ENCODE measurements at places on chromosomes 16 and 17.

- no peak for DNase-seq
These were observed 17.1 kb upstream of the CRK start for GRCh38 chr17:1473170-1473569.

DNA sequence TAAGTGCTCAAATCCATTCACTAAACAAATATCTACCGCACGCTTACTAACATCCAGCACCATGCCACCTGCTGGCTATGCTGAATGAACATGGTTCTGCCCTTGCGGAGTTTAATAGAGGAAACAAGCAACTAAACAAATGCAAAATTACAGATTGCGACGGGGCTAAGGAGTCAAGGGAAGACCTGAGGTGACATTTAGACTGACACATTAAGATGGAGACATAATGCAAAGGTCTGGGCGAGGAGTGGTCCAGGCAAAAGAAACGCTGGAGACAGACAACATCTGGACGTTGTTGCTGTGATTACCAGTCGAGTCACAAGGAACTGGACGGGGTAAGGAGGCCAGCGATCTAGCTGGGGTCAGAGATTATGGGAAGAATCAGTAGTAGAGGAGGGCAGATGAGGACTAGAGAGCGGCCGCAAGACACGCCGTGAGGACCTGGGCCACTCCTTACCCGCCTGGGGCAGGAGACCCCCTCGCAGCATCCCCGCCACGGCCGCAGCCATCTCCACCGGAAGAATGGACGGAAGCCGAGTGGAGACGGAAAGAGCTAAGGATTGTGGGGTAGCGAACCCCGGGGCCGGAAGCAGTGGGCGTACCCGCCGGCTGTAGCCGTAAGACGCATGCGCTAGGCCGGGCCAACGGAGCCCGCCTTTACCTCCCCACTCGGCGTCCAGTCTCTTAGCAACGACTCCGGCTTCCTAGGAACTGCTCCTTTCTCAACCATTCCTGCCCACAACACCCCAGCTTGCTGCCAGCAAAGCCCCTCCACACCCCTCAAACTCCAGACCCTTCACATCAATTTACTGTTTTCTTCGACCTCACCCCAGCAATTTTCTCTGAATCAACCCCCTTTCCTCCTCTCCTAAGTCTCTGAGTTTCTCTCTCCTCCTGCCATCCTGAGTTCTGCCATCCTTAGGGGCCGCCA, at the start of the genes LRRC46 and MRPL10:
Gene LRRC46 (plus strand): TSS at position 668 of the 931 bp plus-strand sequence. CDS start 320 bp downstream, outside the sequence.
Gene MRPL10 (minus strand): TSS at position 539 of the 931 bp plus-strand sequence. CDS start 30 bp downstream, at position 509.
- DNase-seq = peak; percentile 96

DNA sequence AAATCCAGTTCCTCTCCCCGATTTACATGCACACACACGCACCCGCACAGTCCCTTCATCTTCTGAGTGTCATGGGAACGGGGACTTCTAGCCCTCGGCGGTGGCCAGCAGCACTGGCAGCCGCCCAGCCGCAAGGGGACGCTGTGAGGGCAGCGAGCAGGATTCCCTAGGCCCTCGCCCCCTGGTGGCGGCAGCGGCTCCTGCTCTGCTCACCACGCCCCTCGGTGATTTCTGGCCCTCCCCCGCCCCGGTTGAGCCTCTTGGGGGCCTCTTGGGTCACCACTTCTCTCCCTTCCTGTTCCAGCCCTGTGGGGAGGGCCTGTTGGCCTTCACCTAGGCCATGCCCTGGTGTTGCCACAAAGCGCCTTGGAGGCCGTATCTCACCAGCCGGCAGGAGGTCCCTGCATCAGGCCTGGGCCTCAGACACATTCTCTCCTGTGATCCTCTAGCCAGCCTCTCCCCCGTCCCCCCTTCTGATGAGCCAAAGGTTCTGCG, 75.2 kb upstream of the KSR1 start:
- DNase-seq = peak; percentile 61

DNA sequence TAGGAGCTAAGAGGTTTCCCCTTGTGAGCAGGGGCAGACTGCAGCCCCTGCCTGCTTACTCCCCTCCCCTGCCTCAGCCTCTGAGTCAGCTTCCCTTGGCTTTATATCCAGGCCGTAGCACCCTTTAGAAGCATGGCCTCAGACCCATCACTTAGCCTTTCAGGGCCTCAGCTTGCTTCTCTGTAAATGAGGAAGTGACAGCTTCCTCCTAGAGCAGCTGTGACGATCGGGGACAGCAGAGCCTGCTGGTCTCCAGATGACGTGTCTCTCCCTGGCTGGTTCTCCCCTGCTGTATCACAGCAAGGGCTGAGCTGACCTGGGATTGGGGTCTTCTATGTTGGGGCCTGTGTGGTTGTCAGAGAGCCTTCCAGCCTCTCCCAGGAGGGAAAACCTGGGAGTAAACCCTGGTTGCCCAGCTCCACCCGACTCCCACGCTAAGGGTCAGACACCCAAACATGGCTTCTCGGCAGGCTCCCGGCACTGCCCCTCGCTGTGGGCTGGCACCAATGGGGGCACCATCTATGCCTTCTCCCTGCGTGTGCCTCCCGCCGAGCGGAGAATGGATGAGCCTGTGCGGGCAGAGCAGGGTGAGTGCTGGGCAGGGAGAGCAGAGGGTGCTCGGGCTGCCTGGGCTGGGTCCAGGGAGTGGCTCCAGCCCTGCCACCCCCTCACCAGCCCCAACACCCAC, 16.3 kb upstream of the MYO15B start:
- no peak for DNase-seq

GRCh38 chr17:59165933-59166342, 10.4 kb downstream of the PRR11 start:
- no peak for DNase-seq

DNA sequence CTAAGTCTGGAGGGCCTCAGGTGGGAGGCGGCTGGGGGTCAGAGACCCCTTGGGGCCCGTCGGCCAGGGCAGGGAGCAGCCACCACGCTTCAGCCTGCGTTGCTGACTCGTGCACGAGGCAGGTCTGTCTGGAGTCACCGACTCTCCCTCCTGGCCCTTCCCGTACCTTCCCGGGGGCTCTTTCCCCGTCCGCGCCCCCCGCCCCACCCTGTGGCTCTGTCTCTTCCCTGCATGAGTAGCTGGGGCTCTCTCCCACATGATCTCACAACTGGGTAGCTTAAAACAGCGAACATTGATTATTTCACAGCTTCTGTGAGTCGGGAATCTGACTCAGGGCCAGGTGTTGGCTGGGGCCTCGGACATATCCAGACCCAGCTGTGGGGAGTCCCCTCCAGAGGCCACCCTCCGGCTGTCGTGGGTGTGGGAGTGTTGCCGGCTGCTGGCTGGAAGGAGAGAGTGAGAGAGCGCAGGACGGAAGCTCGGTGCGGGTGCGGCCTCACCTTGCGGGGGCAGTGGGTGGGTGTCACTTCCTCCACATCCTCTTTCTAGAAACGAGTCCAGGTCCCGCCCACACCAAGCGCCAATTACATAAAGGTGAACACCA, 17.3 kb downstream of the BAHCC1 start:
- DNase-seq = peak; percentile 81

DNA sequence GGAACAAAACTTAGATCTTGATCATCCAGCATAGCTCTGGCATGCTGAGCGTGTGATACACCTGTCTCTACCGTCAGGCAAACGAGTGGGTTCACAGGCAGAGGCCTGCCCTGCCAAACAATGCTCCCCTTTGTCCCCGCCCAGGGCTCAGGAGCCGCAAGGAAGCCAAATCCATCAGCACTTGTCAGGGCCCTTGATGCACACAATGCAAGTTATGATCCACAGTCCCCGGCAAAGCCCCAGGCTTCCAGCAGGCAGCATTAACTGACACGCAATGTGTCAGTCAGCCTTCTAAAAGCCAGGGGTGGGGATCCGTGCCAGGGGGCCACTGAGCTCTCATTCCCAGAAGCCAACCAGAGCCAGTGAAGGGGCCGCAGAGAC, 460.9 kb downstream of the SLC39A11 start:
- no peak for DNase-seq

DNA sequence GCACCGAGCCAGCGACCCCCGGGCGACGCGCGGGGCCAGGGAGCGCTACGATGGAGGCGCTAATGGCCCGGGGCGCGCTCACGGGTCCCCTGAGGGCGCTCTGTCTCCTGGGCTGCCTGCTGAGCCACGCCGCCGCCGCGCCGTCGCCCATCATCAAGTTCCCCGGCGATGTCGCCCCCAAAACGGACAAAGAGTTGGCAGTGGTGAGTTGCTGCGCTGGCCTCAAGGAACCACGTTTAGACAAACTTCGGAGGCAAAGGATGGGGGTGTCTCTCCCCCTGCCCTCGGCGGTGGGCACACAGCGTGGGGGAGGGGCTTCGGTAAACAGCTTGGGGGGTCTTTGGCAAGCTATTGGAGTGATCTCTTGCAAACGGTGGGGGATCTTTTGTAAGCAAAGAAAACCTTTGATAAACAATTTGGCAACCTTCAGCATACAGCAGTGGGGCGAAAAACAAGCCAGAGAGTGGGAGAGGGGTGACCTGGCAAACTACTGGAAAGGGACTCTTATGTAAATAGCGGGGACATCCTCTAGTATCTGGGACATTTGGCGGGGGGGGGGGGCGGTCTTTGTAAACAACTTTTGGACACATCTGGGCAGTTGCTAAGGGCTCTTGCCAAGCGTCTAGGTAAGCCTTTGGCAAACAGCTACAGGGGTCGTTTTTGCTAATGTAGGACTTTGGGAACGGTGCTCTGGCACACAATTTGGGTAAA, 587 bp downstream of the MMP2 start:
- DNase-seq = peak; percentile 70

DNA sequence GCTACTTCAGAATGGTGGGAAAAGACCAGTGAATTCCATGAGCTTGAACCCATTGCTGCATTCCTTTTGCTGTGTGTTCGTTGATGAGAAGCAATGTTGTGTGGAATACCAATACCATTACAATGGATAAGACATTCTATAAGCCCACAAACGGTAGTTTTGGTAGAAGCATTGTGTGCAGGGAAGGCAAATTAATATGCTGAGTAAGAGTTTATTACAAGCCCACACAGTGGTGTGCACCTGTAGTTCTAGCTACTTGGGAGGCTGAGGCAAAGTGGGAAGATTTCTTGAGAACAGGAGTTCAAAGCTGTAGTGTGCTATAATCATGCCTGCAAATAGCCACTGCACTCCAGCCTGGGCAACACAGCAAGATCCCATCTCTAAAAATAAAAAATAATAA, 19.9 kb upstream of the TENT4B start:
- DNase-seq = no peak

- DNase-seq = no peak
These were observed 118.3 kb upstream of the FOXF1 start for GRCh38 chr16:86391984-86392383.

- no peak for DNase-seq
These were observed 11.3 kb upstream of the SKAP1 start for GRCh38 chr17:48441231-48441711.

DNA sequence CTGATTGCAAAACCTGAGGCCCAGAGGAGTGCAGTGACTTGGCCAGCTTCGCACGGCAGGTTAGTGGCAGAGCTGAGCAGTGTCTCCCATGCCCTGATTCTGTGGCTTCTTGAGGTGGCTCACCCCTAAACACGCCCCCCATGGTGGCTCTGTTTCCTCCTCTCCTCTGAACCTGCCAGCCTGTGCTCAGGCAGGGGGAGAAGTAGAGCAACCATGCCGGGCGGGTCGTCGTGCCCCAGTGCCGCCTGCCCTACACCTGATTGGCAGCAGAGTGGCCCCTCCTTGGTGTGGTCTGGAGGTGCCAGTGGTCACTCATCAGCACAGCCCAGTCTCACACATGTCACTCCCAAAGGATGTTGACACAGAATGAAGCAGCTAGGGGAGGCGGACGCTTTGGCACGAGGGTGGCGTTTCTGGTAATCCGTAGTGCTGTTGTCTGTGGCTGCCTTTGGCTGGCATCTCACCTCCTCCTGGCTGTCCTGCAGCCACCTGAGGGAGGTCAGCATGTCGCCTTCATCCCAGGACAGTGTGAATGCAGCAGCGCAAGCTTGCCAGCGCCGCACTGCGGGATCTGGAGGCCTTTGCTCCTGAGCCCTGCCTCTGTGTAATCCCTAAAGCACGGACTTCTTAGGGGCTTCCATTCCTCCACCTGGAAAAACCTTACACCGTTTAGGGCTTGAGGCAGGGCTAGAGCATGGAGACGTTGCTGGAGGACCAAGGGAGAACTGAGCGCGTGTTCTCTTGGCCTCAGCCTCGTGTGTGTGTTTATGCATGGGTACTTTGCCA, 294.7 kb downstream of the SEC14L1 start:
- DNase-seq = no peak

All from right forelimb (tissue), 1 donor.